T follicular helper cell (primary cell): ENCODE measurements at places on chromosomes 16 and 17.

DNA sequence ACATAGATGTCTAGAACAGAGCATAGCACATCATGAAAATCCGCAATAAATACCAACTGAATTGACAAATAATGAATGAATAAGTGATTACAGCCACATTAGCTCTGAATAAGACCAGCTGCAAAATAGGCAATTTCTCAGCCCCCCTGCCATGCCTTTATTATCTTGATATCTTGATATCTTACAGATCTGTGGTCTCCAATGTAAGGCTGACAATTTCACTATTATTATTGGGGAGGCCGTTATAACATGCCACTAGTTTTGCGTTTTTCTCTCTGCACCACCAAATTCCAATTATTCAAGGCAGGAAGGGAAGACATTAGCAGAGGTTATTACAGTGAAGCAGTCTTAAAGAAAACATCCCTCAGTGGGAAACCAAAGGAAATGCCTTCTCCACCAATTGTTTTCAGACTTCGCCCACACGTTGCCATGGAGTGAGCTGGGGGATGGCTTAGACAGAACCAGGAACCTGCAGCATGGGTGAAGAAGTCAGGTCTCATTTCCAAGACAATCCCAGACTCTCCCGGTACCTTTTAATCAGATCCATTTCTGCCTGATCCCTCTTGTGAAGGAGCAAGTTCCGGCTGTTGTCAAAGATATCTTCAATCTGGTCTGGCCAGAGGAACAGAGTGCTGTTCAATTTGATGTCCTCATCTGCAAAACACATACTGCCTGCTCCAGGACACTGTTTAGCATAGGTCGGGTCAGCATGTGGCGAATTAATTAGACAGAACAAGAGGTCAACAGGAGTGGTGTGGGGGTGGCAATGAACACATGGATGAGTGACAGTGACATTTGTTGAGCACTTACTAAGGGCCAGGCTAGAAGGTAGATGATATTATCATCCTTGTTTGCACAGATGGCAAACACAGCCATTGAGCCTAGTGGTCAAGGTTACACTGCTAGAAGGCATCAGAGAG, 46.4 kb downstream of the DNAH3 start:
- DNase-seq = no peak

DNA sequence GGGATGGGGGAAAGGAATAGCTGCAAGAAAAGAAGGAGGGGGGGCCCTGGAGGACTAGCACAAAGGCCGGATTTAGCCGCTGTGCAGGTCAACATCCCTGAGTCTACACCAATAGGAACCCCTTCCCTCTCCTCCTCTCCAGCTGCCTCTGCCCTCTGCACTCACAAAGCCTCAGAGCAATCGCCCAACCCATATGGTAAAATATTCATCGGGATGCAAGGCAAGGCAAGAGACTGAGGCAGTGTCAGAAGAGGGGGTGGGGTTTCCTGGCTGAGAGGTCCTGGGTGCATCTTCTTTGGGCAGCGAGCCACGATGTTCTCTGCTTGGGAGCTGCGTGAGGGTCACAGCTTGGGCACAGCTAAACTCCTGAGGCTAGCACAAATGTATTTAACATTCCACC, 115.5 kb upstream of the NLRP1 start:
- no peak for DNase-seq

GRCh38 chr16:46789499-46790414, 41.2 kb downstream of the C16orf87 start:
- DNase-seq = peak; percentile 71

DNA sequence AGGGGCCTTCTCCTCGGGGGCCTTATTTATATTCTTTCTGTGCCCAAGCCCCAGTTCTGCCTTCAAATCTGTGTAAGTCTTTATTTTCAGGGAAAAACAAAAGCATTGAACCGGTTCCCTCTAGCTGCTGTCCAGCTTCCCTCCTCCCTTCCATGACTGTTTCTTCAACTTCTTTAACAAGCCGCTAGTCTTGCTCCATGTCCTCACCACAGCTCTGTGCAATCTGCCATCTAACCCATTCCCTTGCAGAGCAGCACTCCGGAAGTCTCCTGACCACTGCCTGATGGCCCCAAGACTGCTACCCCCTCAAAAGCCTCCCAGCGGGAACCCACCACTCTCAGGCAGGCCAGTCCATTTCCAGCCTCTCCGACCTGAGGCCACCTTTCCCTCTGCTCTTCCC, 16.9 kb downstream of the EMC8 start:
- DNase-seq = no peak

DNA sequence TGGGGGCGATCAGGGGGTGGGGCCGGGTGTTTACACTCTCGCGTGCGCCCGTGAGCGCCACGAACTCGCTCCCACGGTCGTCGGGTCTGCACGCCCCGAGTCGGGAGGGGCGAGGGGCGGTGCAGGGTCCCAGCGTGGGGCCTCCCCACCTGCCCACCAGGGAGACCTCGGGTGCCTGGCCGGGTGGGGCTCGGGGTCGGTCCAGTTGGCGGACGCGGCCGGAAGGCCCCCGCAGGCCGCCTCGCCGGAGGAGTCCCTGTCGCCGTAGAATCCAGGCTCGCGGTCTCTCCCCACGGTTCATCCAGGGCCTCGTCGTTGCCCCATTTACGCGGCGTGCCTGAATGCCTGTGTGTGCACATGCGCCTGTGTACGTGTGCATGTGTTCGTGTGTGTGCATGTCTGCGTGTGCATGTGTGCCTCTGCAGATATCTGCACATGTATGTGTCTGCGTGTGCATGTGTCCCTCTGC, 510 bp upstream of the RAB40B start:
- DNase-seq = no peak

GRCh38 chr17:59155439-59156177, at the start of gene PRR11:
Gene PRR11, plus strand, starts transcription at chr17:59155746. Its CDS starts 14,007 bp downstream, at chr17:59169753.
- peak; percentile 92 for DNase-seq

DNA sequence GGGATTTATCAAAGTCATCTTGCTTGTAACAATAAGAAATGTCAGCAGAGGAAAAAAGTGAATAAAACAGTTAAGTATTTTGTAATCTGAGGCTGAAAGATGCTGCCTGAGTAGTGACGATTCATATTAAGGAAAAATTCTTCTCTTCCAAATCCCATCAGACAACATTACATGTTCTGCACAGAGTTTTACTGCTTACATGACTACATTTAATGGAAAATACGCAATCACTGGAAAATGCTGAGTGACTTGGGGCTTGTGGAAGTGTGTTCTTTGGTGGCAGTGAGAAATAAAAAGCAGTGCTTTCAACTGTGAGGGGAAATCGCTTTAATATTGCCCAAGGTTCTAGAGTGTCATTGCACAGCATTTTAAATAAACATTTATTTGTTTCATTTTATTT, 1025.2 kb upstream of the GOT2 start:
- DNase-seq = no peak

DNA sequence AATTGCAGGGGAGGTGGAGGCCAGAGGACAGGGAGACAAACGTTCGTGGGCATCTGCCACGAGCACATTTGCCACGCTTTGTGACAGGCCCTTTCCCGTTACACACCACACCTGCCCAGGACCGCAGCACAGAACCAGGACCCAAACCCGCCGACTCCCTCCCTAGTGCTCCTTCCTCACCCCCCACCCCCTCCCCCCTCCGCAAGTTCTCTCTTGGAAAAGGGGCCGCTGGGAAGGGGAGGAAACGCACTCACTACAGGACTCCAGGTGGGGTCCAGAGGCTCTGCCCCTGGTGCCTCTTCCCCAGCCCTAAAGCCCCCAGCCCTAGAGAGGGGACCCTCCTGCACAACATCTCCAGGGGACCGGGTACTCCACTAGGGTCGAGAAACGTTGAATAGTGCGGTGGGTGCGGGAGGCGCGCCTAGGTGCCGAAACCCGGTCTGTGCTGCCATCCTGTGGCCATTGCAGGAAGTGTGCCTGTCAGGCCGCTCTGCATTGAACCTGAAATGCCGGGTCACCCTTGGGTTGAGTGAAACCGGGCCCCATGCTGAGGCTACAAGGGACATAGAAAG, 21.9 kb upstream of the EIF1 start:
- peak; percentile 76 for DNase-seq

DNA sequence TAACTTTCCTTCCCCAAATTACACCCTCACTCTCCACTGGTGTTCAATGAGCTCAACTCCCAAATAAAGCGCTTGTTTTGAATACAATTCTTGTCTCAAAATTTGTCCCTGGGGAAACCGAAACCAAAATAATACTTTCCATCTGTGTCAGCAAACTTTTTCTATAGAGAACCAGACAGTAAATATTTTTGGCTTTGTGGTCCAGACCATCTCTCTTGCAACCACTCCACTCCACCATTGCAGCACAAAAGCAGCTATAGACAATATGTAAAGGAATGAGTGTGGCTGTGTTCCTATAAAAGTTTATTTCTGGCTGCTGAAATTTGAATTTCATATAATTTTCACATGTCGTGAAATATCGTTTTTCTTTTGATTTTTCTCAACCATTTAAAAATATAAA, 84.6 kb upstream of the ERCC4 start:
- DNase-seq = no peak

DNA sequence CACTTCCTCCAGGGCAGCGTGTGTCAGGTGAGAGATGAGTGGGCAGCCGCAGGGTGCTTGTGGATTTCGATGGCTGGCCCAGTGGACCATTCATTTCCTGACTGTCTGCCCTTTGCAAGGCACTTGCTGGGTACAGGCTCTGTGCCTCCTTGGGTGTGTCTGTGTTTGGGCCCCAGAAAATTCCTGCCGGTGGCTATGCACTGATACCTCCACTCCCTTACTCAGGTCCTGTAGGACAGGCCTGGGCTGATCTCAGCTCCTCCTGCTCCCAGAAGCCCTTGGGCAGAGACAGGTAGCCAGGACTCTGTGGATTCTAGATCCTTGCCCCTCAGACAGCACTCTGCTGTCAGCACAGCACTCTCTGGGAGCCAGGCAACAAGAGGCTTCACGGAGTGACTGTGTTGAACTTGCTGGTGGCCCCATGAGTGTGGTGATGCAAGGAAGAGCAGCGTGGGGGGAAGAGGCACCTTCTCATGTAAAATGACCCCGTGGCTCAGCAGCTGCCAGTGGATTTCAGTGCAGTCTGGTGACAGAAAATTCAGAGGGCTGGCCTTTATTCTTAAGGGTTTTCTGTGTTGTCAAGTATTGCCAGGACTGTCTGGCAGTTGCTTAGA, 29.0 kb downstream of the PGS1 start:
- no peak for DNase-seq

GRCh38 chr16:77894162-77894561, 105.8 kb downstream of the VAT1L start:
- DNase-seq = no peak

DNA sequence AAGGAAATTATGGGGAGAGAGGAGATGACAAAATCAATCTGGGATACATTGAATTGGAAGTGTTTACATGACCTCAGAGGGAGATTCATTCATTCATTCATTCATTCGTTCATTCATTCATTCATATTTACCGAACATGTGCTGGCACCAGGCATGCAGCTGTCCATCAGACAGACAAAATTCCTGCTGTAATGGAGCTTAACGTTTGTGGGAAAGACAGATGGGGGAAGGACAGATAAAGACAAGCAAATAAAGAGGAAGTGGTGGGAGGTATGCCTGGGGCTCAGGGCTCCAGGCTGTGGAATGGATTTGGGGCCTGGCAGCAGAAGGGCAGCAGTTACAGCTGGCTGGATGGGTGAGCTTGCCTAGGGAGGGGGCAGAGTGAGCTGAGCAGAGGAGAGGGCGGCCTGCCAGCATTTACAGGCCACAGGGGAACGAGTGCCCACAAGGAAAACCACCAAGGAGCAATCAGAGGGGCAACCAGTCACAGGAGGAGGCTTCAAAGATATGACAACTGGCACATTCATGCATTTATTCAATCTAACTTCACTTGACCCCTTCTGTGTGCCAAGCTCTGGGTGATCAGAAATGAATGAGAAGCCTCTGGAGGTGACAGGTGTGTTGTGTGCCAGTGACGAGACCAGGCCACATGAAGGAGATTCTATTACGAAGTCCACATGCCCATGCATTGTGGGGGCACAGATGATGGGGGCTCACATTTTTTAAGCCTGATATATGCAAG, 48.5 kb downstream of the ARHGAP27 start:
- DNase-seq = no peak

GRCh38 chr17:27756467-27757371, 43.6 kb downstream of the NOS2 start:
- peak; percentile 30 for DNase-seq

DNA sequence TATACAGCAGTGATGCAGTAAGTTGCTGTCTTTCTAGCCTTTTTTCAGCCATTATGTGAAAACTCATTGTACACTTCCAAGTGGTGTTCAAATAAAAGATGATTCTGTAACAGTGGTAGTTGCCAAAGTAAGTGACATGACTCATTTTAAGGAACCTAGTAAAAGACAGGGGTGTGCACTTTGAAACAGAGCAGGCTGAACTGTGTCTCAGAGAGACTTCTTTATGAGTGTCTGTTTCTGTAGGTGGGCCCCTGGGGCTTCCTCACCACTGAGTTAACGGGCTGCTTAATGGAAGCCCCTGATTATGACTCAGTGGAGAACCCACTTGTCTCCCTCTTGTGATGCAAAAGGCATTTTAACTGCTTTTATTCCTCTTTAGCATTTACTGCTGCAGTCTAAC, 147.3 kb downstream of the PCTP start:
- DNase-seq = no peak

- no peak for DNase-seq
Measured at GRCh38 chr17:31198026-31198425, 99.0 kb downstream of the OMG start.

GRCh38 chr17:52228823-52229222, 70.3 kb upstream of the CA10 start:
- no peak for DNase-seq

- DNase-seq = no peak
Measured at GRCh38 chr17:74356646-74357465, 4.8 kb downstream of the BTBD17 start.

DNA sequence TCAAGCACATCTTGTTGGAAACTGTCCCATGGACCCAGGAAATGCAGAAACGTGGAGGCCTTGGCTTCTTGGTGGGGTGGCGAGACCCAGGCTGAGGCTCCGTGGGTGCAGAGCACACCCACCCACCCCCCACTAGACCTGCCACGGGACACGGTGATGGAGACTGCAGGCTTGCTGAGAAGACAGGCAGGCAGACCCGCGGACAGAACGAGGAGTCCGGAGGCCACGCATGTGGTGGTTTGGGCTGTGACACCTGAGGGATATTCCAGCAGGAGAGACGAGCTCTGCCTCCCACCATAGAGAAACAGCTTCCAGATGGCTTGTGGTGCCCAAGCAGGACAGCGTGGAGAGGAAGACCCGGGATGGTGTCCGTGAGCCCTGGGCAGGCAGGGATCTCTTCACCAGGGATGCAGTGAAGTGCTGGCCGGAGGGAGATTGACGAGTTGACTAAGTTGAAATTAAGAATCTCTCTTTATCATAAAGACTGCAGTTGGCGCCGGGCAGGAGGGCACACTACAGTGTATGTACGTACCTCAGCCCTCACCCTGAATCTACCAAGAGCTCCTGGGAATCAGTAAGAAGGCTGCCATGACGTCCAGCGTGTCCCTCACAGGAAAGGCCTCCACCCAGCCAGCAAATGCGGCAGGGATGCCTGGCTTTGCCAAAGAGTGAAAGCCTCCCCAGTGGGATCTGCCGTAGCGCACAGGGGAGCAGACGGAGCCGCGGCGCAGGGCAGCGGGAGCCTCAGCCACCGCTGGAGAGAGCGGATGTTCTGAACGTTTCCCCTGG, 8.2 kb downstream of the UBE2I start:
- DNase-seq = no peak

- DNase-seq = no peak
Measured at GRCh38 chr17:77510133-77510796, 369.5 kb downstream of the SEC14L1 start.
